ENCODE measurements at places on chromosomes 2 and 18. TPM values are rescaled to one million over a fixed set of nuclear protein-coding genes. Genes with fewer than 3 reads are reported as not detected.

The ATOH8 gene
- not detected for total RNA-seq

The CDH20 gene
- 0.11 TPM for total RNA-seq

The ERMN gene
- total RNA-seq: 0.63 TPM

The SCTR gene
- total RNA-seq: not detected

The TSHZ1 gene
- total RNA-seq: 13.6 TPM

The SCN7A gene
- 0.05 TPM for total RNA-seq

The RNF125 gene
- 16.0 TPM for total RNA-seq

The LYG2 gene
- total RNA-seq: not detected

The SLC9A2 gene
- total RNA-seq: 0.05 TPM

The C2orf74 gene
- total RNA-seq: 6.1 TPM

The LHCGR gene
- total RNA-seq: not detected

The KCNG3 gene
- 0.50 TPM for total RNA-seq

The NCL gene
- total RNA-seq: 2,014 TPM

The HOXD13 gene
- total RNA-seq: not detected

The PCBP1 gene
- 493 TPM for total RNA-seq

The SPEG gene
- 2.1 TPM for total RNA-seq

The SERPINB13 gene
- total RNA-seq: not detected

The GALNT3 gene
- total RNA-seq: 2.0 TPM

The CNRIP1 gene
- 0.13 TPM for total RNA-seq

The LRATD1 gene
- 0.05 TPM for total RNA-seq

The EFHD1 gene
- 0.69 TPM for total RNA-seq

The ANXA4 gene
- 9.6 TPM for total RNA-seq

The GPN1 gene
- 76.6 TPM for total RNA-seq

The ATP6V1B1 gene
- total RNA-seq: not detected

The ACTG2 gene
- 0.89 TPM for total RNA-seq

The BOK gene
- 0.15 TPM for total RNA-seq

The POTEI gene
- total RNA-seq: not detected

The SCN1A gene
- total RNA-seq: not detected

The IHH gene
- total RNA-seq: 0.28 TPM

The RIT2 gene
- total RNA-seq: not detected

The C1QL2 gene
- not detected for total RNA-seq

The OTOS gene
- total RNA-seq: not detected

The PAPOLG gene
- total RNA-seq: 16.5 TPM

The CNTNAP5 gene
- not detected for total RNA-seq

The DLGAP1 gene
- 0.16 TPM for total RNA-seq

The CDH2 gene
- total RNA-seq: 0.22 TPM

The QPCT gene
- 5.5 TPM for total RNA-seq

The FAM124B gene
- 0.19 TPM for total RNA-seq

The GAREM1 gene
- 0.33 TPM for total RNA-seq
